NCI-H1417 (cell line): ENCODE measurements at places on chromosomes 11 and 22.

GRCh38 chr11:112724496-112724790 is 236.8 kb upstream of the NCAM1 start:
- DNase-seq = peak; percentile 31

GRCh38 chr11:898143-898511 is 12.5 kb downstream of the CHID1 start:
- peak; percentile 40 for DNase-seq

DNA sequence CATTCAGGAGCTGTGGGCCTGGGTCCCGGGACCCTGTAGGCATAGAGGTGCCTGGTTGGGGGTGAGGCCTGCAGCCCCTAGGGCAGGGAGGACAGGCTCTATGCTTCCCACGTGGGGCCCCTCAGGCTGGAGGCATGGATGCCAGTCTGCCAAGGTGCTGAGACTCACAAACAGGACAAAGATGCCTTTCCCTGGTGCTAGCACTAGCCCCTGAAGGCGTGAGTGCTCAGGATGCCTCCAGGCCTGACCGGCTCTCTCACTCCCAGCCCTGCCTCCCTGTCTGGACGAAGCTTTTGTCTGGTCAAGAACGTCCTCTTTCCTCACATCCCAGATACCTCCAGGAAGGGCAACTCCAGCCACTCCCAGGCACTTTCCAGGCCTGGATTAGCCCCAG is 2.1 kb downstream of the CDC42BPG start:
- no peak for DNase-seq

DNA sequence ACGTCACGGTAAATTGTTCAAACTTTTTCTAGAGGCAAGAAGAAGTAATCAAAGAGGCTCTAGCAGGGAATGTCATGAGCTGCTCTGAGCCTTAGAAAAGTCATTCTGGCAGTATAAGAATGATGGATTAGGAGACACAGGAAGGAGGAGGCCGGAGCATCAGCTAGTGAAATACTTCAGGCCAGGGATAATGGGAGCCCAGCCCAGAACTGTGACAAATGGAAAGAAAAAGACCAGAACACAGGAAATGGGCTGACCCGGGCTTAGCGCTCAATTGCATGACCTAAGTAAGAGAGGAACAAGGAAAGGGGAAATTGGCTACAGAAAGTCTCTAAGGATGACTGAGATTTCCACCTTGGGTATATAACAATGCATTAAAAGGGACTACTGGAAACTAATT is 108.6 kb downstream of the LARGE1 start:
- DNase-seq = no peak

DNA sequence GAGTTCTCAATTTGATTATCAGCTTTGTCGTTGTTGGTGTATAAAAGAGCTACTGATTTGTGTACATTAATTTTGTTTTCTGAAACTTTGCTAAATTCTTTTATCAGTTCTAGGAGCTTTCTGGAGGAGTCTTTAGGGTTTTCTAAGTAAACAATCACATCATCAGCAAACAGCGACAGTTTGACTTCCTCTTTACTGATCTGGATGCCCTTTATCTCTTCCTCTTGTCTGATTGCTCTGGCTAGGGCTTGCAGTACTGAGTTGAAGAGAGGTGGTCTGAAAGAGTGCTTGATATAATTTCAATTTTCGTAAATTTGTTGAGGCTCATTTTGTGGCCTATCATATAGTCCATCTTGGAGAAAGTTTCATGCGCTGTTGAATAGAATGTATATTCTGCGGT is 213.0 kb downstream of the DLG2 start:
- no peak for DNase-seq

GRCh38 chr11:10856689-10857458 is 979 bp downstream of the ZBED5 start:
- DNase-seq = peak; percentile 74

DNA sequence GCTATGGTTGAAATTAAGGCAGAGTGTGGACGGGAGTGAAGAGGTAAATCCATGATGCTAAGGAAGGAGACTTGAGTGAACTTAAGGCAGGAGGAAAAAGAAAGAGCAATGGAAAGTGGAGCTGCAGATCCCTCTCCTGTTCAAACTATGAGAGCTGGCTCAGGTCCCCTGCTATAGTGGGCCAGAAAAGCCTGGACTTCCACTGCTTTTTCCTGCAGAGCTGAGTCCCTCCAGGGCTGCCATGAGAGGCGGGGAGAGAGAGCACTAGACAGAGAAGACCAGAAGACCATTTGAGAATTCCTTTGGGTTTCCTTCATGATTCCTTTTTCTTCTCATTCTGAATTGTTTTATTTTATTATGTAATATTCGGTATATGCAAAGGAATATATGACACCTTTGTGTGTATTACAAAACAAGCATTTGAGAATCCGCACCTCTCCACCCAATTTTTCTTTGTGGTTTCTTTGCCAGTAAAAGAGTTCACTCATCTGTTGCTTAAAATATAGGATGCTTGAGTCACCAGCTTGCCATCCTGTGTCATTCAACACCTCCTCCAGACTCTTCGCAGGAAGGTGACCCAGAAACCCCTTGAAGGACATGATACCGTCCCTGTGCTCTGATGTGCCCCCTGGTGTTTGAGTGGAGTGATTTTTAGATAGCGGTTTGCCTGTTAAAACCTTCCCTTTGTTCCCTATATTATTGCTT is 24.4 kb downstream of the SREBF2 start:
- DNase-seq = peak; percentile 1

DNA sequence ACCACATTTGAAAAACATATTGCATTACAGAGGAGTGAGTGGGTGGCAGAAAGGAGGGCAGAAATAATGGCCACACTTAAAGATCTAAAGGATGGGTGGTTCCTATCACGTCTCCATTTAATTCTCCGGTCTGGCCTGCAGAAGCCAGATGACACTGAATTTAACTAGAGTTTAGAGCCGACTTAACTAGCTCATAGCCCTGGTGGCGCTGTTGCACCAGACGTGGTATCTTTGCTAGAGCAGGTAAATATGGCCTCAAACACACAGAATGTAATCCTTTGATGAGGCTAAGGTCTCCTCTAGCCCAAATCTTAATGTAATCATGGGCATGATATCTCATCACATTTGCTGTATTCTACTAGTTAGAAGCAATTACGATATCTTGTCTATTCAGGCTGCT is 51.5 kb upstream of the GAL start:
- peak; percentile 80 for DNase-seq

GRCh38 chr11:99199341-99199740 is 178.6 kb downstream of the CNTN5 start:
- no peak for DNase-seq

DNA sequence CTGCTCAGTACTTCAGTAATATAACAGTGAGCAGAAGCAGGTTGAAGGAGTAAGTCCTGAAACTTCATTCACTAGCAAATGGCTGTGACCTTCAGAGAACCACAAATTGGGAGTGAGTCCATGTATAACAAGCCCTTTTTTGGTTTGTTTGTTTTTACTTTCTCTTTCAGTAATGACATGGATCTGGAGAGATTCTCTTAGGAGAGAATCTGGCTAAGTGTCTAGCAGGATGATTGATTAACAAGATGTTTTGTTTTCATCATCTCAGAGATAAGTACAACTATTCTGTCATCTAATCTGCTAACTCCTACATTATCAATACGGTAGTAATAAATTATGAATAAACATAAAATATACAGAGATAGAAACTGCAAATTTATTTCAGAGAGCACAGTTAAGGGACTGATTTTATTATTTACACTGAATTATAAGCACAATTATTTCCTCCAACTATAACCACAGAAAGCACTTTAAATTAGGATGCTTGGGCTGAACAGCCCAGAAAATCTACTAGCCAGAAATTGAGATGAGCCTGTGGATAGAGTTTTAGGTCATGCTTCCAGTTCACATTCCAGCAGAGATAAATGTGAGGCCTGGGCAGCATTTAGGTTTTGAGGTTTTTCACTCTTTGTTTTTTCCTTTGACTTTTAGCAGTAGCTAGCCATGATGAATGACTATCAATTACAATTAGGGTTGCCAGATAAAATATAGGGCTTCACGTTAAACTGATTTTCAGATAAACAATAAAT is 429.3 kb upstream of the FAT3 start:
- no peak for DNase-seq

GRCh38 chr11:33179348-33179803 is 18.1 kb upstream of the CSTF3 start:
- DNase-seq = no peak

GRCh38 chr22:48632646-48633246 is 1194.9 kb downstream of the BRD1 start:
- DNase-seq = no peak

GRCh38 chr11:32840587-32840986 is 10.9 kb downstream of the PRRG4 start:
- DNase-seq = no peak

DNA sequence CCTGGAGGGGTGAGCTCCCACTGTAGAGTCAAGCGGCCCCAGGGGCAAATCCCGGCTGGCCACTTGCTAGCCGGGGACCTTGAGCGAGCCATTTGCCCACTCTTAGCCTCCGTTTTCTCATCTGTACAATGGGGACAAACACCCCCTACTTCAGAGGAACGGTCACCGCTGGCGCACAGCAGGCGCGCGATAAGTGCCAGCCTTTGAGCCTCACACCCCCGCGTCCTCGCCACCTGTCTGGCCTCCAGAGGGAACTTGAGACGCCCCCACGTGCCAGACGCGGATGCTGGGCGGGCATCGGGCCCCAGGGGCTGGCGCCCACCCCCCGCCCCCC is 72.6 kb upstream of the TCF20 start:
- peak; percentile 72 for DNase-seq

- DNase-seq = no peak
Measured at GRCh38 chr11:126488591-126489370, 133.3 kb downstream of the ST3GAL4 start.

DNA sequence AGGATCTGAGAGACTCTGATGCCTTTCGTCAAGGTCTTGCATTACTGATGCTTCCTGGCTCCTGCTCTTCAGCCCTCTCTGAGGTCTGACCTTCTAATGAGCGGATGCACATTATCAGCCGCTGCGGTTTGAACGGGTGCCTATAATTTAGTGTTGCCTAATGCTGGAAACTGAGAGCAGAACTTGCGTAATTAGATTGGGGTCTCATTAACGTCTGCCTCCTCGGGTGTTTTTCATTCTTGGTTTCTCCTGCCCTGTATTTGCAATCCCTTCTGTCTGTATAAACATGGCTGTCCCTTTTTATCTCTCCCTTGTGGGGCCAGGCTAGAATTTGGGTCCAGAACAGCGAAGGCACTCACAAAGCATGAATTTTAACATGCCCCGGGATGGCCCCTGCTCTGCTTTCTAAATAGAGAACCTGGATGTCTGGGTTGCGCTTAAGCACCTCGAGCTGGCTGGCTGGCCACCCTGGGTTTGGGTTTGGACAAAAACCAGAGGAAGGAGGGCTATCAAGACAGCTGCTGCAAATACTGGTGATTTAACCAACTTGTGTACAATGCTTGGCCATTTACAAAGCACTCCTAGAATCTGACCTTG is 118.6 kb downstream of the TIMP3 start:
- no peak for DNase-seq

DNA sequence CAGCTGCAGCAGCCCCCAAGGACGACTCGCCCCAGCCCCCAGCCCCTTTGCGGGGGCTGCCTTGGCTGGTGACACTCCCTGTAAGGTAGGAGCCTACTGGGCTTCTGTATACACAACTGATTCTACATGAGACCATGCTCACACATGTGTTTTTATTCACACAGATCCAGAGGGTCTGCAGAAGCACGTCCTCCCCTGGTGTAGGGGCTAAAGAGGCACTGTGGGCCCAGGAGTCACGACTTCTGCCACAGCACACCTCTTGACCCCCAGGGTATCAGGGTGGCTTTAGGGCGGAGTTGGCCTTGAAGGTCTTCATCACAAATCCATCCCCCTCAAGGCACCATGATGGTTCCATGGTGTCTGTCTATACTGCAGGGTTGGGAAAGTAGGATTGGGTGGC is 931.2 kb downstream of the TBC1D22A start:
- no peak for DNase-seq

GRCh38 chr11:120219232-120219937 is 8.6 kb downstream of the OAF start:
- no peak for DNase-seq

DNA sequence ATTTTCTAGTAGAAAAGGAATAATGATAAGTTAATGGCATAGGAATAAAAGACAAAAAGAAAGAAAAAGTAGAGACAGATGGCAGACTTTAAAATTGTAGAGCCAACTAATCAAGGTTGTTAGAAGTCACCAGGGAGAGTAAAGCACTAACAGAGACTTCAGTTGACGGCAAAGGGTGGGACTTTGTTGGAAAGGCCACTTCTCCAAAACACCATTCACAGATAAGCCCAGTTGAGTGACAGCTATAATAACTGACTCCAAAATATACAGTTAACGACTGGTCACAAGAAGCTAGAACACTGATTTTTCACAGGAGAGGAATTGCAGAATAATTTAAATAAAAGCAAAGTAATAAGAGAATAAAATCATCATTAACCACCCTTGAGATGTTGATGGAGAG is 16.0 kb upstream of the SOX6 start:
- no peak for DNase-seq

- DNase-seq = no peak
Measured at GRCh38 chr11:16512899-16513241, 156.5 kb upstream of the SOX6 start.

- no peak for DNase-seq
Measured at GRCh38 chr11:34508524-34508923, 5.1 kb downstream of the ELF5 start.

GRCh38 chr11:29353833-29354232 is 663.0 kb downstream of the KCNA4 start:
- DNase-seq = peak; percentile 19

DNA sequence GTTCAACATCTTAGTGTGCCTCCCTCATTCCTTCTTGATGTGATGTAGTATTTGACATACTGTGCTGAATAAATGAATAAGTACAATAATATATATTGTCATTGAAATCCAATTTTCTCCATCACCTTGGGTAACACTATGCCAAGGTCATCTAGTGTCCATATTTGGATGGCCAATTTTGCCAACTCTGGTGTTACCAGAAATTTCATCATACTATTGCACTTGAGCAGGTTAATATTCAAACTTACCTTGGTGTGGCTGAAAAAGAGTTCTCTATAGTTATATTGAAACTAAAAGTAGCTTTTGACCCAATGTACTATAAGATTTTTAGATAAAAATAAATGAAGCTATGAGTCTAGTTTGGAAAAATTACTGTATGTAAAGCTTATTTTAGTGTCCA is 98.2 kb upstream of the SLC6A5 start:
- peak; percentile 31 for DNase-seq

- DNase-seq = no peak
Measured at GRCh38 chr11:133992121-133992520, 35.4 kb upstream of the IGSF9B start.

DNA sequence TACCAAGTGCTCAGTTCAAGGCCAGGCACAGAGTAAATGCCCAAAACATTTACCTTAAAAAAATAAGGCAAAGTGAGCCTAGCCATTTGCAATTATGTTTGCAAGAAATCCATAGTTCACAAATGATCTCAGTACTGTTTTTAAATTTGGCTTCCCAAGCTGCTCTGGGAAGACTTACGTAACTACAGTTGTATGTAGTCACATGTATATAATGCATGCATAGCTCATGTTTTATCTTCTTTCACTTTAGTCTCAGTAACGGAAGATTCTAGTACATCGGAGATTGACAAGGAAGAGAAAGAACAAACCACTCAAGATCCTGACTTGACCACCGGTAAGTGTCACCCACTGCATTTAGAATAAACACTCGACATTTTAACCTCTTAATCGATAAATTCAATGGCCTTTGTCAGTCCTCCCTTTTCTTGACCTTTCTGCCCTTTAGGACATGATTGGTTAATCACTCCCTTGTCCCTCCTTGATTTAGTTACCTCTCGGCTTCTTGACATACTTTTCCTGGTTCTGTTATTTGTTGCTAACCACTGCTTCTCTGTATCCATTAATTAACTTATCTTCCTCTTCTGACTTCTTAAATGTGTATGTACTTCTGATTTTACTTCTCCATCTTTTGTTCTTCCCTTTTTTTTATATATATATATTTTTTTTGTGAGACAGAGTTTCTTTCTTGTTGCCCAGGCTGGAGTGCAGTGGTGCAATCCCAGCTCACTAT is 18.0 kb upstream of the JHY start:
- DNase-seq = no peak
